ENCODE measurements at places on chromosomes 16 and 17.

- DNase-seq = no peak
Measured at GRCh38 chr16:62213763-62214162, 177.5 kb upstream of the CDH8 start.

- DNase-seq = no peak
Measured at GRCh38 chr16:84489131-84489530, 15.3 kb downstream of the MEAK7 start.

- peak; percentile 97 for DNase-seq
Measured at GRCh38 chr17:42548070-42548837, 4.5 kb upstream of the HSD17B1 start.

- DNase-seq = no peak
Measured at GRCh38 chr16:49756775-49757558, 98.9 kb downstream of the ZNF423 start.

DNA sequence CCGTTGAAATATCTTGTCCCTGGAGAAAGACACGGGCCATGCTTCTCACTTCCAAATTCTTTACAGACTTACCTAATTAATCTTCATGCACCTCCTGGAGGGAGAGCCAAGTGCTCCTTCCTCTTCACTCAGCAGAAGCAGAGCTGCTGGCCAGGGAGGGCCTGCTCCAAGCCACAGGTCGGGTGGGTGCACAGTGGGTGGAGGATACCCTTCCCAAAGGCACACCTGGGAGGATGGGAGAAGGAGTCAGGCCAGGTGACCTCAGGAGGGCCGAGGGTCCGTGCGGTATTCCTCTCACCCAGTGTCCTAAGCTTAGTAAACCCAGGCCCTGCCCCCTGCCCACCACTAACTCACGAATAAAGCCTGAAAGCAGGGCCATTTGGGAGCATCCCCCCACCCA lies 171.3 kb upstream of the RPL38 start:
- DNase-seq = no peak

GRCh38 chr17:62572488-62572887 lies 55.0 kb upstream of the MRC2 start:
- DNase-seq = no peak

GRCh38 chr16:83328936-83329335 lies 478.8 kb upstream of the HSBP1 start:
- no peak for DNase-seq

- no peak for DNase-seq
Measured at GRCh38 chr16:30953511-30954124, 3.9 kb upstream of the SETD1A start.

GRCh38 chr16:57283214-57283958 lies 1.1 kb downstream of the PLLP start:
- no peak for DNase-seq

DNA sequence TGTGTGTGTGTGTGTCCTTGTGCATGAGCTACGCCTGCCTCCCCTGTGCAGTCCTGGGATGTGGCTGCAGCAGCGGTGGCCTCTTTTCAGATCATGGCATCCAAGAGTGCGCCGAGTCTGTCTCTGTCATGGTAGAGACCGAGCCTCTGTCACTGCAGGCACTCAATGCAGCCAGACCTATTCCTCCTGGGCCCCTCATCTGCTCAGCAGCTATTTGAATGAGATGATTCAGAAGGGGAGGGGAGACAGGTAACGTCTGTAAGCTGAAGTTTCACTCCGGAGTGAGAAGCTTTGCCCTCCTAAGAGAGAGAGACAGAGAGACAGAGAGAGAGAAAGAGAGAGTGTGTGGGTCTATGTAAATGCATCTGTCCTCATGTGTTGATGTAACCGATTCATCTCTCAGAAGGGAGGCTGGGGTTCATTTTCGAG lies 22.5 kb downstream of the STAT5A start:
- DNase-seq = no peak

GRCh38 chr17:5097101-5097834 lies 14.4 kb downstream of the ZNF232 start:
- no peak for DNase-seq

DNA sequence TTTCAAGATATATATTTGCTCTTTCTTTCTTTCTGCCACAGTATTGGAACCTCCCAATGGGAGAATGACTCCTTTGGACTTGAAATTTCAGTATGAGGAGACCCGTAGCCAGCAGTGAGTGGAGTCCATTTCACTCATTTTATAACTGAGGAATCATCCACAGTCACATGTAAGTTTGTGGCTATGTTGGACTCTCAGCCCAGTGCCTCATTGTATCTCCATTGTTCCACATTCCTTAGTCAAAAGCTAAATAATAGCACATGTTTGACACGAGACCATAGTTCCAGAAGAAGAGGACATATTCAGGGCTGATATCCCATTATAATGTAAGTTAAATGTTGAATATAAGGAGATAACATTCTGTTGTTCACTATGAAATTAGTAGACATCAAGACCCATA lies 12.7 kb upstream of the SPAG9 start:
- DNase-seq = no peak

GRCh38 chr17:49086649-49087048 lies 45.9 kb upstream of the B4GALNT2 start:
- no peak for DNase-seq

DNA sequence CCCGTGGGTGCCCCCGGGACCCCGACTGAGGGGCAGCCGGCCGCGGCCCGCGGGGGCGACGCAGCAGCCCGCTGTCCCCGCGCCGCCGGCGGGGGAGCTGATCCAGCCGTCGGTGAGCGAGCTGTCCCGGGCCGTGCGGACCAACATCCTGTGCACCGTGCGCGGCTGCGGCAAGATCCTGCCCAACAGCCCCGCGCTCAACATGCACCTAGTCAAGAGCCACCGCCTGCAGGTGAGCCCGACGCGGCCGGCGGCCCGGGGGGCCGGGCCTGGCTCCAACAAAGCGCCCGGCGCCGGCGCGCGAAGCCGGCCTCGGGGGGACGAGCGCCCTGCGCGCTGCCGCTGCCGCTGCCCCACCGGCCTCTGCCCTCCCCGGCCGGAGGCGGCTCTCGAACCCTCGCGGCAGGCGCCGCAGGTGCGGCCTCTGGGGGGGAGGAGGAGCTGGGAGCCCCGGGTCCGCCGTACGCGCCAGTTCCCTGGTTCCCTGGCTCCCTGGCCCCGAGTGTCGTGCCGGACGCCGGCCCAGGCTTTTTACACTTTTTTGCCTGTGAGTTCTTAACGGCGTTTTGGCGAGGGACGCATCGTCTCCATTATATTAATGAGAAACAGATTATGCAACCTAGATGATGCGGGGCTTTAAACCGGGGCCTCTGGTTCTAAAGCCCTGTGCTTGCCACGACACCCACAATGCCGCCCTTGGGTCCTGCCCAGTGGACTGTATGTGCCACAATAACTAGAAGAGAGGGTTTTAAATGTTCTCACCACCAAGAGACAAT lies 521 bp downstream of the ATMIN start:
- DNase-seq = peak; percentile 52

- DNase-seq = no peak
Measured at GRCh38 chr17:74442670-74443515, 11.0 kb downstream of the GPRC5C start.

GRCh38 chr16:67158637-67159600 lies 790 bp downstream of the TRADD start:
- no peak for DNase-seq

GRCh38 chr16:85614338-85615013 lies 1.4 kb downstream of the GSE1 start:
- no peak for DNase-seq

GRCh38 chr17:13385481-13385911 lies 216.2 kb downstream of the HS3ST3A1 start:
- DNase-seq = no peak

- no peak for DNase-seq
Measured at GRCh38 chr16:24955975-24956731, 59.0 kb downstream of the ARHGAP17 start.

- no peak for DNase-seq
Measured at GRCh38 chr16:65024767-65025178, 97.1 kb downstream of the CDH11 start.

DNA sequence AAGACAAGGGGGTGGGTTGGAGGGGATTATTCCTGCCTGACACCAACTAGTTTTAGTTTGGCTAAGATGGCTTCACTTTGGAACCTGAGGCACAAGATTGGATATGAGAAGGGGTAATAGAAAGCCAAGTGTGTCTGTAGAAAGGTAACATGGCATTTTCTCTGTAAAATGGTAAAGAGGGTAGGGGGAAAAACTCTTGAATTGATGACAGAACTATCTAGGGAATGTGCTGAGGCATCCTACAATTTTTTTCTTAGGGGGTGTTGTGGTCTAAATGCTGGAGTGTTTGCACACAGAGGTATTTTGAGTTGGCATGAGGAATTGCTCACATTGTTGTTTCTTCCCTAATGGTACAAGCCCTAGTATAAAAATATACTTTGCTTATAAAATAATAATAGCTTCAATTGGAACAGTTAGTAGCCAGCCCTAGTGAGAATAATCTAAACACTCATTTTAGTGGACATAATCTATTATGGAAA lies 25.8 kb downstream of the YPEL2 start:
- DNase-seq = no peak

DNA sequence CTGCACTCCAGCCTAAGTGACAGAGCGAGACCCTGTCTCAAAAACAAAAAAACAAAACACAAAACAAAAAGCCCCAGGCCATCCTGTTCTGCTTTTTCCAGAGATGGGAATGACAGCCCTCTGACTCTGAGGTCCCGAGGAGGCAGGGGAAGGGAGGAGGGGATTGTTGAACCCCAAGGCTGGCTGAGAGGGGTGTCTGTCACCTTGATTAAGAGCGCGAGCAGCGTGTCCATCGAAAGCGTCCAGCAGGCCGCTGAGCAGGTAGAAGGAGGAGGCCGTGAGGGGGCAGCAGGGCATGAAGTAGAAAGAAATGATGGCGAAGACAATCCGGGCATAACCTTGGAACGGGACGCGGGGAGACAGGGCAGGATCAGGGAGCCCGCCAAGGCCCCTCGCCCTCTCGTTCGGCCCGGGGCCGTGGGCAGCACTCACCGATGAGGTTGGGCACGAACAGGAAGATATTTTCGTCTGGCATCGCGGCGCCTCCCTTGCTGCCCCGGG lies 593 bp downstream of the CDIPT start:
- DNase-seq = no peak

DNA sequence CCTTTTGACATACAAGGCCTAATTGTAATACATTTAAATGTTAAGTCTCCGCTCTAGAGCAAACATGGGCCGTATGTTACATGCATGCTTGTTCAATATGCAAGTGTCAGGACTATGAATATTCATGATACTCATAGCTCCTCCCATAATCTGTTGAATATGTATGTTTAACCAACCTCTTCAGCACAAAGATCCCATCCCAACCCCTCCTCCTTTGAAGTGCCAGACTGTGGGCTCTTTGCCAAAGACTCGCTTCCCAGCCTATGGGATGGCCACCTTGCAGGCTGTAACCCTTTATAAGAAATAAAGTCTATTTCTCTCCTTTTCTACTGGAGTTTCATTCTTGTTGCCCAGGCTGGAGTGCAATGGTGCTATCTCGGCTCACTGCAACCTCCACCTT lies 156.2 kb downstream of the ABCC12 start:
- DNase-seq = no peak

DNA sequence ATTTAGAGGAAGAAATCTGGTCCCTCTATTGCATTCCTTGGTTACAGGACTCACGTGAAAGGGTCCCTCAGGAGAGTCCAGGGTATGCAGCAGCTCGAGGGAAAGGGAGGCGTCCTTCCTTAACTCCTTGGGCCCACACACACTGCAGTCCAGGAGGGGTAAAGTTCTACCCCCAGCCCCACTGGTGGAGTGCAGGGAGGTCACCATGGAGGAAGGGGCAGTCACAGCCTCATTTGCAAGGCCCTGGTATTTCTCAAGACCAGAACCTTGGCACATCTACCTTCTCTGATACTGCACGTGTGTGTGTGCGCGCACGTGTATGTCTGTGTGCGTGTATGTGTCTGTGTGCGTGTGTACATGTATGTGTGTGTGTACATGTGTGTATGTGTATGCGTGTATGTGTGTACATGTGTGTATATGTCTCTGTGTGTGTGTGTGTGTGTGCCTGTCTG lies 11.1 kb downstream of the HIC1 start:
- no peak for DNase-seq

DNA sequence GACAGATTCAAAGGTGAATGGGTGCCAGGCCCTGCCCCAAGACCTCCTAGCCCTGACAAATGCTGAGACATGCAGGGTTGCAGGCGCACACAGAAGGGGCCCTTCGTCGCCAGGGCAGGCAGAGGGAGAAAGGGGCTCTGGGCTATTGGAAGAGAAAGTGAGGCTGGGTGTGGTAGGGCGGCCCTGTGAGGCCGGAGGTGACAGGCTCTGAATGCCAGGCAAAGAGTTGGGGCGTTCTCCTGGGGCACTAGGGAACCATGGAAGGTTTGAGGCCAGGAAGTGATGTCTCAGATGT lies 26.4 kb upstream of the NXPH3 start:
- DNase-seq = no peak

DNA sequence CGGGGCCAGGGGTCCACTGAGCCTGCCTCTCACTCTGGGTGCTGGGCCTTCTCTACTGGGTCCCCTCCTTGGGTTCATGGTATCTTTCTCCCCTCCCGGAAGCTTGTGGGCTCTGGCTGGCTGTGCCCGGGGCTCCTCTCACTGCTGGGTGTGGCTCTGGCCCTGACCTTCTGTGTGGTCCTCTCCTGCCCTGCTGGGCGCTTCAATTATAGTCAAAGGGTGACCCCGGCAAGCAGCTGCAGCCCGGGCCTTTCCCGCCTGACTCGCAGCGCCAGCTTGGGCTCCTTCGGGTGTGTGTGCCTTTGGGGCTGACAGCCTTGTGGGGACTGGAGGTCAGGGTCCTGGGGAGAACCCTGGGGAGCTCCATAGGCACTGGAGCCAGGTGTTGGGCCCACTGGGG lies 54.2 kb upstream of the PVALEF start:
- DNase-seq = no peak

DNA sequence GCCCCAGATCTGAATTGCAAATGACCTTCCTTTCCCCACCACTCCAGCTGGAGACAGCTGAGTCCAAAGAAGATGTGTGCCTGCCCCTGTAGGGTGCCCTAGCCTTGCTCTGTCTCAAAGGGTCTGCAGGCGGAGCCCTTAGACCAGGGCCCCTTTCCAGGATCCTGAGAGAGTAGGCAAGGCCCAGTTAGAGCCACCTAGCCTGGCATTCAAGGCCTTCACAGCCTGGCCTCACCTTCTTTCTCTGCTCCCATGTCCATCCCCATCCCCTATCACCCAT lies 66.6 kb upstream of the LHX1 start:
- DNase-seq = no peak

- DNase-seq = peak; percentile 32
Measured at GRCh38 chr17:46194393-46195216, 1.4 kb upstream of the KANSL1 start.

- DNase-seq = no peak
Measured at GRCh38 chr17:7889166-7889955, 772 bp downstream of the CHD3 start.

DNA sequence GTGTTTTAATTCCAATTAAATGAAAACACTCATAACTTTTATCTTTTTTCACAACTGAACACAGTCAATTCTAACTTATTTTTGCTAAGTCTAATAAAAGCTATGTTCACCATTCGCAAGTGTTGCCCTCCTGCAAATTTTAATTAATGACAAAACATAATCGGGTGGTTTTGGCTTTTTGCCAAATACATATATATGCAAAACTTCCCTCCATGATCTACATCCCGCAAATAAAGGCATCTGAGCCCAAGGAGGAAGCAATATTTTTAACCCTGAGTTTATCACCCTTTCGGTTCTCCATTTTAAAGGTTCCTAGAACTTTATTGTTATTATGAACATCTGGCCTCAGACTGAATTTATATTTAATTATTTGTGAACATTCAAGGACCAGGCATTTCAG lies 507.9 kb downstream of the CDH13 start:
- DNase-seq = no peak

- DNase-seq = no peak
Measured at GRCh38 chr16:64882078-64882784, 239.6 kb downstream of the CDH11 start.
